ENCODE measurements at places on chromosomes 3 and 15.

- DNase-seq: peak; percentile 57
These were observed 4.2 kb upstream of the TRAT1 start for GRCh38 chr3:108818404-108818803.

GRCh38 chr15:29571792-29572431, 250.4 kb downstream of the TJP1 start:
- DNase-seq: no peak

DNA sequence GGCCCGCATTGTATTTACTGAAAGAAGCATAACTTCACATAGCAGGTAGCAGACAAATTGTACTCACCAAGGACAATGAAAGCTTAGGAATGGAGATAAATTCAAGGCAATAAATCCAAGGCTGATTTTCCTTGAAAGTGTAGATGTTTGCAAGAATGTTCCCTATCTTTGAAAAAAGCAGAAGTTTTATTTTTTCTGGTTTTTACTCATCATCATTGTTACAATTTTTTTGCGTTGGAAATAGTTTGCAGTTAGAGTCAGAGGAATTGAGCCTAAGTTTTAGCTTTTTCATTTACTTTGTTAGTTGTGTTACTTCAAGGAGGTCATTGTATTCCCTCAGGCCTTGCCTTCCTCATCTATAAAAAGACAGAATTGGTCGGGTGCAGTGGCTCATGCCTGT, 213.9 kb upstream of the TBL1XR1 start:
- DNase-seq: no peak

GRCh38 chr15:101255051-101255395, 3.2 kb upstream of the CHSY1 start:
- DNase-seq: no peak

GRCh38 chr15:51425517-51426040, 84.1 kb downstream of the GLDN start:
- no peak for DNase-seq

GRCh38 chr3:178960181-178960580, 111.4 kb downstream of the ZMAT3 start:
- DNase-seq: no peak

DNA sequence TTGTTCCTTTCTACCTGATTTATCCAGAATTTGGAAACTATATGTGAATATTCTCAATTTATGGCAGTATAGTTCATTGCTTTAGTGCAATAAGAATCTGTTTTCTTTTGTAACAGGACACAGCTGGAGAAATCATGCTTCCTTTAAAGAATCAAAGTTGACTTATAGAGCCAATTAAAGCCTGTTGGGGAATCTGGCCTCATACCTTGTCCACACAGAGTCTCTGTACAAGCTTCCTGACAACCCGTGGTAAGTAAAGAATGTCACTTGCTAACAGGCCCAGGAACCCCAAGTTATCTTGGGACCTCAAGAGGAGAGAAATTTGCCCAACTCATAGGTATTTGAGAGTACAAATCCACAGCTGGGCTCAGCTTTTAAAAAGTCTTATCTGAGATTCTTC, 10.2 kb downstream of the ZNF445 start:
- DNase-seq: no peak

GRCh38 chr15:56339594-56339993, 25.6 kb upstream of the TEX9 start:
- no peak for DNase-seq

- DNase-seq: no peak
These were observed 83.4 kb upstream of the NANOGP8 start for GRCh38 chr15:35168464-35168863.

Data from T-helper 1 cell (primary cell).